Esophagus squamous epithelium (tissue), 5 donors: ENCODE measurements at places on chromosomes 3 and 15. TPM values are rescaled to one million over a fixed set of nuclear protein-coding genes. Genes with fewer than 3 reads are reported as not detected.

DNA sequence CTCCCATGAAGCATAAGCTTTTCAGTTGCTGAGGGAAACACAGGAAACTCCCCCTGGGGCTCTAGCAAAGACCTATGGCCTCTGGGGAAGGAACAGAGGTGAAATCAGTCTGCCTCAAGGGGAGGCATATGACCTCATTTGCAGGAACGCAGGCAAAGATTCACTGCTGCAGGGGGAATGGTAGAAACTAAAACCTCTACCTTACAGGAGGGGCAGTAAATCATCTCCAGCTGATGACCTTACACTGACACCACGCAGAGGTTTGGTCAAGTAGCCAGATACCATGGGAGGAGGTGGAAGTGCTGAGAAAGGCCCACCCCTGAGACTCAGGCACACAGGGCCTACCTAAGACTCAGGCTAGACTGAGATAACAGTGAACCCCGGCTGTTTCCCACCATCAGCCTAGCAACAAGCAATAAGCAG is 81.1 kb downstream of the RAD18 start:
- no peak for DNase-seq
- peaks cover 45% of the 10 kb centered on the region for H3K36me3 ChIP-seq
- no peak overlapping the region for H3K27ac ChIP-seq
- H3K4me3 ChIP-seq: no peak overlapping the region

- H3K36me3 ChIP-seq: no peaks in the 10 kb centered on the region
- no peaks in the 10 kb centered on the region for H3K4me1 ChIP-seq
- DNase-seq: no peak
- H3K27ac ChIP-seq: no peak overlapping the region
Observed at GRCh38 chr3:56629451-56629850, 53.6 kb downstream of the TASOR start.

DNA sequence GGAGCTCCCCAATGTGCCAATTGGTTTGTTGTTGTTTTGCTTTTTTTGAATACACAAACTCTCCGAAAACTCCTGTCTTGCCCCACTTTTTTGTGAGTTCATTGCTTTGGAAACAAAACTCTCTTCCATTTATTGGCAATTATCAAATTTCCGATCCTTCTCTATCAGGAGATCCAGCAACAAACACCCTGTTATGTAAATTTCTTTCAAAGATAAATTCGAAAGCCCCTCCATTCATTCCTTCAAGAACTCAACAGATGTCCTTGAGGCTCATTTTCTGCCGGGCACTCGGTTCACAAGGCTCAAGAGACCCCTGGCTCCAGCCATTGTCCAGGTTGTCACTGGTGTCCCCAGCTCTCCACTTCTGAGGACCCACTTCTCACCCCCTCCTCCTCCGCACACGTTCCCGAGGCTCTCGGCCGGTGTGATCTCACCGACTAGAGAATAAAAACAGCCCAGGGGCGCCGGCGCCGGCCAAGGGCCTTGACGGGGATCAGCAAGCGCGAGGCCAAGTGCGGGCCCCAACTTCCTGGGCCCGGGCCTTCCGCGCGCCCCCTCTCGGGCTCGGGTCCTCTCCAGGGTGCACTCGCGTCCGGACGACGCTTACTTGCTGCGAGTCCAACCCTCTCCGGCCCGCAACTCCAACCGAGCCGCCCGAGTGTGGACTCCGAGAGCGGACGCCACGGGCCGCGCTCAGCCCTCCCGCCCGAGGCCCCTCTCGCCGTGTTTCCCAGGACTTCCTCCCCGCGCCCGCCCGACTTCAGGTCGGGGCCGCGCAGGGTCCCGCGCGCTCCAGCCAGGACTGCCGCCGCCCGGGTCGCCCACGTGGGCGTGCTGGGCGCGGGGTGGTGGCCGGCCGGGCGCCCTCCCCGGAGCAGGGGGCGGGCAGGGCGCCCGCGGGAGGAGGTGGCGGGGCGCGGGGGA is 533 bp upstream of the SMAD3 start:
- H3K27me3 ChIP-seq: no peaks in the 10 kb centered on the region
- no peak for DNase-seq
- peak overlapping the region; percentile 92 for H3K4me3 ChIP-seq
- no peaks in the 10 kb centered on the region for H3K36me3 ChIP-seq
- H3K4me1 ChIP-seq: peaks cover 32% of the 10 kb centered on the region
- H3K27ac ChIP-seq: peak overlapping the region; percentile 84

- H3K36me3 ChIP-seq: no peaks in the 10 kb centered on the region
- H3K4me1 ChIP-seq: peaks cover 13% of the 10 kb centered on the region
- no peaks in the 10 kb centered on the region for H3K27me3 ChIP-seq
- H3K4me3 ChIP-seq: no peak overlapping the region
- H3K27ac ChIP-seq: no peak overlapping the region
Observed at GRCh38 chr3:114518206-114518808, 224.5 kb downstream of the TIGIT start.

DNA sequence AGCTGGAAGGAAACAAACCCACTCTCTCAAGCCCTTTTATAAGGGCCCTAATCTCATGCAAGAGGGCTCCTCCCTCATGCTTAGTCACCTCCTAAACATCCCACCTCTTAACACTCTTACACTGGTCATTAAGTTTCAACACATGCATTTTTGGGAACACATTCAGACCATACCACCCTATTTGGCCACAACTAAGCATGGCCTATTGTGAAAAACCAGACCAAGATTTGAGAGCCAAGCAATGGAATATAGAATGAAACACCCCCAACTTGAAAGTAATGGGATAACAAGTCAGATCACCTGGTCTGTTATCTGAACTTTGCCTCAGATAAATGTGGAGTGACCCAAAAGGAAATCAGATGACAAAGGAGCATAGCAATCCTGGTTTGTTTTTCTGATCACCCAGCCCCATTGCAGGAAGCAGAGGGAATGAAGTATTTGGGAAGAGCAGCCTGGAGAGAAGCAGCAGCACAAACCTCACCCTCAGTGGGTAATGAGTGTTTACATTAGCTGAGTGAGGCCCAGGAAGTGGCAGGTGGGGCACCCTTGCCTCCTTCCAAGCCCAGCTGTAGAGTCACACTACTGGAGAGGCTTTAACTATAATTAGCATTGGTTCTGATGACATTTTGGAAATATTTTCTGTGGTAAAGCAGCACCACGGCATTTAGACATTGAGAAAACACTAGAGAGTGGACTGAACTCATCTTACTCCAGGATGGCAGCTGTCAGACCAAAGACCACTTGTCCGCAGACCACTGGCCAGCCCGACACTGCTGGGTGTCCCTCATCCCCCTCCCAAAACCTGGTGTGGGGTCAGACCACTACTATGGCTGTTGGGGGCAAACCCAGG is 48.8 kb upstream of the PRTG start:
- H3K27me3 ChIP-seq: no peaks in the 10 kb centered on the region
- H3K36me3 ChIP-seq: no peaks in the 10 kb centered on the region
- H3K27ac ChIP-seq: no peak overlapping the region
- DNase-seq: no peak
- no peak overlapping the region for H3K4me3 ChIP-seq
- H3K4me1 ChIP-seq: no peaks in the 10 kb centered on the region

SEMA3G gene
- 9.8 TPM for total RNA-seq

AADACL2 gene
- total RNA-seq: 0.47 TPM

ECE2 gene
- not detected for total RNA-seq
